Foreskin melanocyte (primary cell): ENCODE measurements at places on chromosomes 11 and 22.

DNA sequence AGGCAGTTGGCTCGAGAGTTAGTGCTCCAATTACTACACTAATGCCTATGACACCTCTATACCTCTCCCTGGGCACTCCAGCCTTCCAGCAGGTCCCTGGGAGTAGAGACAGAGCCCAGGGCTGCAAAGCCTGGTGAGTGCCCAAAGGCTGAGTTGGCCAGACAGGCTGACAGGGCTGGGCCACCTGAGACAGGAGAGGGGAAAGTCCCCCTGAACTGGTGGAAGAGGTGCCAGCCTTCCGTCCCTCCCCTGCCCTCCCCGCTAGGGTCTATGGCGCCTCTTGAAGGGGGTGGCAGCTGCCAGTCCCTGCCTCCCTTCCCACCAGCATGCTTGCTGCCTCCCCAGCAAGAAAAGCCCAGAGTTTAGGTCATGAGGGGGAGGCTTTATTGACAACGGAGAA, 3.0 kb downstream of the KCNJ11 start:
- DNase-seq, result no peak

GRCh38 chr22:24030186-24030702, 19.1 kb downstream of the CABIN1 start:
- DNase-seq, result no peak

GRCh38 chr11:27650988-27651387, 49.3 kb downstream of the BDNF start:
- no peak for DNase-seq

- DNase-seq, result no peak
These were observed 209.6 kb downstream of the BRD1 start for GRCh38 chr22:49617866-49618676.

DNA sequence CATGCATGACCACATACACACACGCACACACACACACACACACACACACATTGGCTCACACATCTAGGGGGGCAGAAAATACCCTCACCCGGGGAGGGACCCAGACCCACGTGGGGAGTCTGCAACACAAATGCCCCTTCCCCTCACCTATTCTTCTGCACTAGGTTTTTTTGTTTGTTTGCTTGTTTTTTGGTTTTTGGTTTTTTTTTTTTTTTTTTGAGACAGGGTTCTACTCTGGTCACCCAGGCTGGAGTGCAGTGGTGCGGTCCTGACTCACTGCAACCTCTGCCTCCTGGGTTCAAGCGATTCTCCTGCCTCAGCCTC, 28.4 kb downstream of the WEE1 start:
- no peak for DNase-seq

- no peak for DNase-seq
These were observed 21.2 kb downstream of the SCGB1A1 start for GRCh38 chr11:62439785-62440602.

- peak; percentile 77 for DNase-seq
These were observed 2.6 kb upstream of the GCAT start for GRCh38 chr22:37804881-37805809.
